Bronchial epithelial cell (primary cell): ENCODE measurements at places on chromosomes 12 and 14.
A peak's percentile ranks its signal among the peaks of the same experiment; 100 is the strongest.

- no peak for DNase-seq
Measured at GRCh38 chr12:3571724-3572123, 80.7 kb downstream of the PRMT8 start.

- no peak for DNase-seq
Measured at GRCh38 chr14:30768791-30769190, 105.6 kb upstream of the COCH start.

GRCh38 chr12:76813265-76813664 lies 49.4 kb downstream of the ZDHHC17 start:
- DNase-seq, result no peak

DNA sequence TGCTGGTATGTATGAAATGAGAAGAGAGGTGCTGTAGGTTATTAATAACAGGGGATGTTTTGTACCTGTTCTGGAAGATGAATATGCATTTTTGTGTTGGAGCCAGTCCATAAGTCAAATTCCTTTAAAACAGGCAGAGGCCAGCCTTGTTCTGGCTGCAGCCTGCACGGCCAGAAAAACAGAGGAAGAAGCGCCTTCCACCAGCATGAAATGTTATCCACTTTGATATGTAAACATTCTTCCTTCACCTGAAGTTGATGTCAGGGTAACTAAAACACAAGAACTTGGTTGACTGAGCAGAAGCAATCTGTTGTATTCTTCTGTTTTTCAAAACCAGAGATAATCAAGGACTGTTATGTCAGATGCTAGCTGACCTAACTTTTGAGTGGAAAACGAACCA lies 237.9 kb upstream of the PLEKHG7 start:
- no peak for DNase-seq

GRCh38 chr14:93830753-93831461 lies 42.6 kb upstream of the PRIMA1 start:
- peak; percentile 12 for DNase-seq

DNA sequence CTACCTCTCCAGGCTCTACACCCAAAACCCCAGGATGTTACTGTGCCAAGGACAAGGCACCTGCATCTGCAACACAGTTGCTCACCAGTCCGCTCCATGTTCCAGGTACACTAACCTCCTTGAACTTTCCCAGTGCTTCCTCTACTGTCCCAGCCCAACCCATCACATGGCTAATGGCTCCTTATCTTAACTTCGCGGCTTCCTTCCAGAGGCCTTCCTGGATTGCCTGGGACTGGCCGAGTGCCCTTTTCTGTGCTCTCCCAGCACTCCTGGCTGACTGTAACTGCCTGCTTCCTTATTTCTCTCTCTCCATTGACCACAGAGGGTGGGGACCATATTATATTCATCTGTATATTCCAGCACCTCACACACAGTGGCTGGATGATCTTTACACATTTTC lies 20.9 kb downstream of the POMT2 start:
- no peak for DNase-seq

- peak; percentile 44 for DNase-seq
Measured at GRCh38 chr12:125983094-125983783, 918.0 kb downstream of the AACS start.

DNA sequence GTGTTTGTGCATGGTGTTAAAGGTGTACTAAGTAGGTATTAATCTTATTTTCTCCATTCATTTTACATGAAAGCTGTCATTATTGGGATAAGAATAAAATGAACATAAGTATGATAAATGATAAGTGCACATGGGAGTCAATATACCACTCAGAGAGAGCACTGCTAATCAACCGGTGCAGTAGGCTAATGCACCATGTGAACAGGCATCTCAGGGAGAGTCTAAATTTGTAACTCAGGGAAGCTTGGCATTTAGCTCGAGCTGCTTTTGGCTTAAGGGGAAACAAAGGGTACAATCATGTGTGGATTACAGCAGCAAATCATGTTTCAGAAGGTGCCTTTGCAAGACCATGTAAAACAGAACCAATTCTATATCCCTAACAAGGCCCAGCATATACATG lies 127.4 kb downstream of the MGST1 start:
- DNase-seq, result no peak

DNA sequence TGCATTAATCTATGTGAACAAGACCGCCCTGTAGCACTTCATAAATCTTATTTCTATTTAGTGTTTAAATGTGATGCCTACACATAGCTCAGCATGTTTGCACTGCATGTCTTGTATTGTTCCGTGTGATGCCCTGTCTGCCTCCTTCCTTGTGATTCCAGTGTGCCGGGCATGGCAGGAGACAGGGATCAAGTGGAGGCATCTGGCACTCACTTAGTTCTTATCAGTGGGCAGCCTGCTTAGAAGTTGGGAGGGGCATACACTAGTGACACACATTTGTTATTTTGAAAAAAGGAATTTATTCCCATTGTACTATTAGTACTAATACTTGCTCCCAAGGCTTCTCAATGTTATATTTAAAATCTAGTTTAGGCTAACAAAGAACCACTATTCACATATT lies 176.4 kb downstream of the KCNA5 start:
- no peak for DNase-seq

GRCh38 chr12:58922849-58923248 lies 2.5 kb upstream of the LRIG3 start:
- peak; percentile 54 for DNase-seq

DNA sequence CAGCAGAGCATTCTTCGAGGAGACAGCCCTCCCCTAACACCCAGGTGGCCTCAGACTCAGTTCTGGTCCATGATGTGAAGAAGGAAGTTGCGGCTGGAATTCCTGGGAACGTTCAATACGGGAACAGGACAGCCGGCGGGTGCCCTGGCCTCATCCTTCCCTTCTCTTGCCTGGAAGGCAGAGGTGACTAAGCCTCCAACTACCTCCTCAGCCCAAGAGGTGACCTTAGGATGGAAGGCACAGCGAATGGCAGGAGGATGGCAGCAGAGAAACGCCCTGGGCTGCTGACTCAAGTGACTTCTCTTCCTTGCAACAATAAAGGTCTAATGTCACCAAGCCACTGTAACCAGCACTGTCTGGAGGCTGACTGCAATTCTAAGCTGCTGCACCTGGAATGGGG lies 36.1 kb downstream of the DHX37 start:
- no peak for DNase-seq

- DNase-seq, result no peak
Measured at GRCh38 chr12:71896205-71896882, 42.3 kb upstream of the TPH2 start.

- no peak for DNase-seq
Measured at GRCh38 chr14:99930420-99931274, 134.6 kb upstream of the EVL start.

GRCh38 chr12:132686825-132687210 lies 324 bp downstream of the POLE start:
- no peak for DNase-seq

- DNase-seq, result peak; percentile 16
Measured at GRCh38 chr12:66137937-66138336, 7.4 kb upstream of the LLPH start.

- DNase-seq, result peak; percentile 25
Measured at GRCh38 chr12:107670999-107671643, 14.5 kb upstream of the PWP1 start.

GRCh38 chr14:83133981-83134645 lies 1600.5 kb upstream of the SEL1L start:
- no peak for DNase-seq

DNA sequence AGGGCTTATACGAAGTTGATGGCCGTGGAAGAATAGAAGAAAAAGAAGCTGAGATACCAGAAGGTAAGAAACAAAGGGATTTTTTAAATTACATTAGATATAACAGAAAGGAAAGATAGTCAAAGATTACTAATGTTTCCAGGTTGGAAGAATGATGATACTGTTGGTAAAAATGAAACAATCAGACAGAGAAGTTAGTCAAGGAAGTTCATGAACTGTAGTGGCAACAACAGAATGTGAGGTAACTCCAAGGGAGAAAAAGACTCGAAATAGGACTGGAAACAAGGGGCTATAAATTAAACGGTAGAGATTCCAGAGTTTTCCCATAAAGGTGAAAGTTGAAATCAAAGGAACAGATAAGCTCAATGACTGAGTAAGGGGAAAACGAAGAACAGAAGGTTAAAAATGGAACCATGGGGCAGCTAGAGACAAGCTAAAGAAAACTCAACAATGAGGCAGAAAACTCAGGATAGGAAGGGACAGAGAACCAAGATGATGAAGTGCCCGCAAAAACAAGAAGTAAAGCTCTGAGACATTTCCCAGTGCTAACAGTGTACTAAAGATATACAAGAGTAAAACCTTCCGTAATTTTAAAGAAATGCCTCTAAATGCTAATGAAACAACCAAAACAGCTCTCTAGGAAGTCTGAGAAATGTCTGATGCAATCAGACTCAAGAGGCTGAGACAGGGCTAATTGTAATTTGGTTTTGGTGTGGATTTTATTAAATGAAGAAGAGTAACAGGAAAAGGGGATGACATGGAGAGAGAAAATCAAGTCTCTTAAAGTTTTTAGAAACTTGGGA lies 70.0 kb downstream of the PPP2R5E start:
- no peak for DNase-seq

- DNase-seq, result peak; percentile 90
Measured at GRCh38 chr14:65412032-65412846, at the start of gene FUT8. TSS of gene FUT8 (plus strand) at chr14:65412730. CDS start at chr14:65561564, 148,834 bp downstream.

DNA sequence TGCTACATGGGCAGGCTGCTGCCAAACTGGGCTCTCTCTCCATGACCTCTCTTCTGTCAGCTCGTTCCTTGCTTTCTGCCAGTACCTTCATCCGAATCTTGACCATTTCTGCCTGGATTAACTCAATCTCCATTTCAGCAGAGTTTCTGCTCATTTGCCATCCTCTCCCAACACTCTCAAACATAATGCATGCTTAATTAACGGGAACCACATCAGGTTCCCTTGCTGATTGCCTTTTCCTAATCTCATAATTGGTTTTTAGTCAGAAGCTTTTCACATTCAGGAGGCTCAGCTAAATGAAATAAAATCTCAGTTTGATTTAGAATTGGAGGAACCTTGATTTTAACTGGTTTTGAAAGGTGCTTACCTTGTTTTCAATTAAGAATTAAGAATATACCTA lies 127.3 kb downstream of the SLC5A8 start:
- no peak for DNase-seq

- DNase-seq, result no peak
Measured at GRCh38 chr14:69268223-69268622, 8.3 kb downstream of the GALNT16 start.

DNA sequence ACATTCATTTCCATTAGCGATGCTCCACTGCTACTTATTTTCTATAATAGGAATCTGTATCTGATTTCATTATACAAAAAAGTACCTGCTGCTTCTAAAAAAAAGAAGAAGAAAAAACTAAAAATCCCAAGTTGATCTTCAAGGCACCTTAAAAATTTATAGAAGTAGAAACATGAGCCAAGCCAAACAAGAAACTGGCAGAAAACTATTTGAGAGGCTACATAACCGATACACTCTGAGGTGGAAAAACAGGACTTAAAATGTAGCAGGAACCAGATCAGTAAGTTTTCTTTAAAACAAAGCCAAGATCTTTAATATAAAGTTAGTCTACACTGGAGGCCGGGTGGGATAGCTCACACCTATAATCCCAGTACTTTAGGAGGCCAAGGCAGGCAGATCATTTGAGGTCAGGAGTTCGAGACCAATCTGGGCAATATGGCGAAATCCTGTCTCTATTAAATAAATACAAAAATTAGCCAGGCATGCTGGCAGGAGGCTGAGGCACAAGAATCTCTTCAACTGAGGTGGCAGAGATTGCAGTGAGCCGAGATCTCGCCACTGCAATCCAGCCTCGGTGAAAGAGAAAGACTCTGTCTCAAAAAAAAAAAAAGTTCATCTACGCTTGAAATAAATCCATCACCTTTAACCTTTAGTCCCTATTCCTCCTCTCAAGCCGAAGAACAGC lies 278.6 kb downstream of the MED13L start:
- no peak for DNase-seq

- peak; percentile 70 for DNase-seq
Measured at GRCh38 chr12:89469361-89469760, 55.2 kb downstream of the GALNT4 start.

- DNase-seq, result no peak
Measured at GRCh38 chr12:90020436-90020835, 311.8 kb upstream of the ATP2B1 start.

DNA sequence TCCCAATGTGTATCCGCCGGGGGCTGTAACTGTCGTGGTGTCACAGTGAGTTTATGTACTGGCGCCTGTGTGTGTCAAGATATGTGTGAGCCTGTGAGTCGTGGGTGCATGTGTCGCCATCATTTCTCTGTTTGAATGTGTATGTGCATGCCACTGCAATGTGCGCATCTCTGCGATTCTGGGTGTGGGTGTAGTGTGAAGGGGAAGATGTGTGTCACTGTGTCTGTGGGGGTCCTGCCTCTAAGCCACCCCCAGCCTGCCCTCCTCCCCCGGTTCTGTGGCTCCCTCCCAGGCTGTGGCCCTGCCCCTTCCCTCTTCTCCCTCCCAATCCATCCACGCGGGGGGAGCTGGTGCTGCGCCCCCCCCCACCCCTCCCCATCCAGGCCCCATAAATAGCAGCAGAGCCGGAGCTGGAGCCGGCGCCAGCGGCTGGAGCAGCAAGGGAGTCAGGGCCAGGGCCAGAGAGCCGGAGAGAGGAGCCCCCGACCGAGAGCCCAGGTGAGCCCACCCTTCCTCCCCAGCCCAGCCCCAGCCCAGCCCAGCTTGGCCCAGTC lies at the start of gene CPNE6:
Gene CPNE6, plus strand, starts transcription at position 419 of the 554 bp plus-strand sequence. CDS start 1,375 bp downstream, outside the sequence.
- DNase-seq, result no peak

DNA sequence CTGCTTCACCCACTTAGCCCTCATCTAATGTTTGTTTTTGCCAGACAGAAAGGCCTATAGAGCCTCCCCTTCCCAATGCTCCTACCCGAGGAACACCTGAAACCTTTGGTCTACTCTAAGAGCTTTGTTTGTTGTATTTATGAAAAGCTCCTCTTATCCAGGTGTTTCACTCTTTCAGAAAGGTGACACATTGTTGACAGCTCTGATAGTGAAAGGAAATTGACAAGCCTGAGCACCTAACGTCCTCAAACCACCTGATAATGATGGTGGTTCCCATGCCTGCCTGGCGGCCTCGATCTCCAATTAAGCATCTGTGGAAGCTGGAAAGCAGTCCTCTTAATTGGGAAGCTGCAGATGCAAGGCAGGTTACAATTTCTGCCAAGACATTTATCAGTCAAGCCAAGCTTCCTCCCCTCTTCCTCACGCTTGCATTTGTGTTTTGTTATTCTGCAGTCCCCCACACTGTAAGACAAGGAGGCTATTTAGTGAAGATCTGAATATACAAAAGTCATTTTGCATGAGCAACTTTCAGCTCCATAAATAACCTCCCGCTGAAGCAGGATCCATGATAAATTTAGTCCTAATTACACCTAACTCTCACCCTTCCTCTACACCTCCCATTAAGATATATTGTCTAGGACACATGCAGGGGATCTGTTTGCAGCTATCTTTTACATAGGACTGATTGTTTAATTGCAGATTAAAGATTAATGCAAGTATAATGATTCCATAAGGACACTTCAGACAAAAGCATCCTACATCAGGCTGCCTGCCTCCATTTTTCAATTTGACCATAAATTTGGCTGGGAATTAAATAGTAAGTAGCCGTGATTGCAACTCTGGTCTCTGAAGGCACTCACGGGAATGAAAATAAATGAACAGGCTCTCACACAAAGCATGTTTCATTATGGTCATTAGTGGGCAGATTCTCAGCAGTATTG lies 288.6 kb downstream of the PDZRN4 start:
- no peak for DNase-seq

GRCh38 chr12:77325511-77326236 lies 260.3 kb upstream of the E2F7 start:
- no peak for DNase-seq

- DNase-seq, result no peak
Measured at GRCh38 chr12:25637752-25638151, 84.7 kb upstream of the LMNTD1 start.
